NCI-H146 (cell line): ENCODE measurements at places on chromosomes 16 and 17.
A peak's percentile ranks its signal among the peaks of the same experiment; 100 is the strongest.

DNA sequence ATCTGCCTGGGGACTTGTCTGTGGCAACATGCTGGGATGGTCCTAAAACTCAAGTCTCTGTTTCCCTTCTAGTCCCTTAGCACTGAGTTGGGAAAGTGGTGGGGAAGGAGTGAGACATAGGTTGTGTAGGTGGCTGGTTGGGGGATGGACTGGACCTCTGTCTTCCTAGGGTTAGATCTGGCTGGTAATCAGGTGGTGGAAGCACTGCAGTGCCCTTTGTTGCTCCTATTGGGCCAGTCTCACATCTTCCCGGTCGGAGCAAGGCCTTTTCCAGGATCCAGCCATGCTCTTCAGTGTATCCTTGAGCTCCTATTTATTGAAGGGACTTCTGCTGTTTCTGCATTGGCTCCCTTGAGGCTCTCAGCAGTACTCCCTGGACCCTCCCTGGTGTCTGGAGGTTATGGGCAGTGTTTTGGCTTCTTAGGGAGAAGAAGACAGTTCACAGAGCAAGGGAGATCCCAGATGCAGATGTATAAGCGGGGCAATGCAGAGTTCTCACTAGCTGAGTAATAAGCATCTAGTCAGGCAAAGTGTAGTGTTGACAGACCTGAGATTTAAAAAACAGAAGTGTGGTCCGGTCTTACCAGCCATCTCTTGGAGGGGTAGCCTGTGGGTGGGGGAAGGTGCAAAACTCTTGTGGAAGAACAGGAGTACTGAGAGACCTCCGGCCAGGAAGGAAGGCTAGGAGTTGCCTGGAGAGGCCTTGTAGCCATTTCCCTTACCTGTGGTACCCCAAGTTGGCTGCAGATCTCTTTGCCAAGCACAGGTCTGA is 1.3 kb upstream of the NUTF2 start:
- DNase-seq = no peak

- no peak for DNase-seq
Observed at GRCh38 chr17:8955021-8955959, 10.2 kb downstream of the PIK3R5 start.

GRCh38 chr16:27102701-27103575 is 36.2 kb downstream of the C16orf82 start:
- DNase-seq = no peak

- DNase-seq = no peak
Observed at GRCh38 chr16:10982465-10983150, 38.2 kb downstream of the CLEC16A start.

- DNase-seq = peak; percentile 74
Observed at GRCh38 chr17:58249270-58250133, 11.1 kb downstream of the LPO start.

DNA sequence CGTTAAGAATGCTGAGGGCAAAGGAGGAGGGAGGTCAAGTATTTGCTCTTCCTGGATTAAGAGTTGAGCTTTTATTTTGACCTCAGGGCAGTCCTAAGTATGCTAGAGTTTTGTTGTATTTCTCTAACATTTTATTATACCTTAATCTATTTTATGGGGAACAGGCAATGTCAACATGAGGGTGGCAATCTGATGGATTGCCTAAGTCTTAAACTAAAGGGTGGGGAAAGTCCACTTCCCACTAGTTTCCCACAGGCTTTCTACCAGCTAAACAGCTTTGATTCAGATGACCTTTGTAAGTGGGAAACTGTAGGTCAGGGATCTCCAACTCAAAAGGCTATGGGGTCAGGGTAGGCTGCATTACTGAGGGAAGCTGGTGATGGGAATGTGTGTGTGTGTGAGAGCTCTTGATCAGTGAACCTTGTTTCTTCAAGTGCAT is 24.9 kb downstream of the HSD17B2 start:
- DNase-seq = no peak

DNA sequence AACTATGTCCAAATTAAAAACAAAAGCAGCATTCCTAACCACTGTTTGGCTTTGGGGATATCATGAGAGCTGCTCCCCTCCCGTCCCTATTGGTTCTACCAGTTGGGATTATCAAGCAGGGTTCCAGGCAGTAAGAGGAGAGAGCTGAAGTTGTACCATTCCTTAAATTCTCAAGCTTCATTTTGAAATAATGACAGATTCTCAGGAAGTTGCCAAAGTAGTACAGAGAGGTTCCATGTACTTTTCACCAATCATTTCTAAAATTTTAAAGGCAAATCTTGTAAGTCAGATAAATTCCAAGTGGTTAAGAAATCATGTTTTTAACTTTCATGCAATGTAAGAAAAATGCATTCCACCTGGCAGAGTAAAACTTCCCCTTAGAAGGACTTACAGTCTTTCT is 36.9 kb downstream of the TEX2 start:
- no peak for DNase-seq

DNA sequence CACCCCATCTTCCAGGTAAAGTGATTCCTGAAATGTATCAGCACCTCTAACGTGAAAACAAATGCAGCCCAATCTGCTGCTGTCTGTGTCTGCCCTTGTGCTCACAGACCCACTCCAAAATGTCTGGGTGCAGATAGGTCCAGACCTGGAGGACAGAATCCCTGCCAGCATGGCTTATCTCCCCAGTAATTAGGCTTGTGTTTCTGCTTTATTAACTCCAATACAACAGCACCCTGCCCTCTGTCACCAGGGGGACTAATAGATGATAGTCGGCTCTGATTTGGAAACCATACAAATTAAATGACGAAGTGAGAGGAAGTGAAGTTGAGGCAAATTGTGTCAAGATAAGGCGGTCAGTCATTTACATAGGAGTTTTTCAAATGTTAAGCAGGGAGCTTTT is 608.3 kb upstream of the SALL1 start:
- no peak for DNase-seq

GRCh38 chr16:11852092-11852809 is 909 bp upstream of the RSL1D1 start:
- DNase-seq = peak; percentile 69

DNA sequence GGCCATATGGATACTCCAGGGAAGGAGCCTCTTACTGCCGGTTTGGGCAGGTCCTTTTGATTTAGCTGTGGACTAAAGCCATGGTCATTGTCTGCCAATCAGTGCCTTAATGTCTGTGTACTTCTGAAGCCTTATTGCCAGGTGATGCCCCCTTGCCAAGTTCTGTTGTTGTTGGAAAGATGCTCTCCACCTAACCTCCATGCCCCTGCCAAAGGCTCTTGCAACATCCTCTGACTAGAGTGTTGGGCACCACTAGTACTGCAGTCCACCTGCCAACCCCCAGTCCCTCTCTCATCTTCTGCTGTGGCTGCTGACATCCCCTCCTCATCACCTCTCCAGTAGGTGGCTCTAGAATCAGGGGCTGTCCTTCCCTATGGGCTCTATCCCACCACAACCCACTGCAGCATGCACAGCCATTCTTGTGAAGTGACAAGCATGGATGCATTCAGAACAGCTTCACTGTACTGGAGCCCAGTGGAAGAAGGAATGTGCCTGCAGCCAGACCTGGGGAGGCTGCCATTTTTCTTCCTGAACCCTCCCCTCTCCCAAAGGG is 375.3 kb upstream of the CDH5 start:
- no peak for DNase-seq

GRCh38 chr16:25264597-25264996 is 7.0 kb upstream of the ZKSCAN2 start:
- DNase-seq = no peak

DNA sequence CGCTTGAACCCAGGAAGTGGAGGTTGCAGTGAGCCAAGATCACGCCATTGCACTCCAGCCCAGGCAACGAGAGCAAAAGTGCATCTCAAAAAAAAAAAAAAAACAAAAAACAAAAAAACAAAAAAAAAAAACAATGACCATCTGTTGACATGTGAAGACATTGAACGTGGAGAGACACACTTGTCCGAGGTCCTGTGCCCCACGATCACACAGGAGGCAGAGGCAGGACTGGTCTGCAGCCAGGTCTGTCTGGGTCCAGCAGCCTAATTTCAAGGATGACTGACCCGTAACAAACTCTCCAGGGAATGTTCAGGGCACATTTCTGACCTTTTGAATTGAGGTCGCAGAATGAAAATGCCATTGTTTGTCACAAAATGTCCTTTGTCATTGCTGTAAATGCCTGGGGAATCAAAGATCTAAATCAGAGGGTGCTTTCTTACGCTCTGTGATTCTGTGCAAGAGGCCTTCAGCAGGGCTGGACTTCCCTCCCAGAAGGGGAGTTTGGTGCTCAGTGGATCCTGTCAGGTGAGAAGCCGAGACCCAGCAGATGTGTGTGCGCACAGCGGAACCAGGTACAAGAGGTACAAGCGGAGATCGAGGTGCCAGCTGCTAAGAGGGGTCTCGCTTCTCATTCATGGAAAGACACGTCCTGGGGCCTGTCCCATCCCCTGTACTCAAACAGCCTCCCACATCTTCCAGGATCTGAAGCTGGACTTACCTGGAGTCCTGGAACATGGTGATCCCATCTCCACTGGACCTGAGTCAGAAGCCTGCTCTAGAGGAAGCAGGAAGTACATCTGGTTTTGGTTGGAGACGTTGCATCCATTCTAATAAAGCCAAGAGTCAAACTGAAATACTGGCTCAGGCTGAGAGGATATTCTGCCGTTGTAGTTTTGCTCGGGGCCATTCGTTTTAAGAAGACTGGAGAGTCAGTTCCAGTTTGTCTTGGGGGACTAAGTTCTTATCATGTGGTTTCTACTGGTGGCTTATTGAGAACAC is 95.8 kb downstream of the IRF8 start:
- DNase-seq = no peak

DNA sequence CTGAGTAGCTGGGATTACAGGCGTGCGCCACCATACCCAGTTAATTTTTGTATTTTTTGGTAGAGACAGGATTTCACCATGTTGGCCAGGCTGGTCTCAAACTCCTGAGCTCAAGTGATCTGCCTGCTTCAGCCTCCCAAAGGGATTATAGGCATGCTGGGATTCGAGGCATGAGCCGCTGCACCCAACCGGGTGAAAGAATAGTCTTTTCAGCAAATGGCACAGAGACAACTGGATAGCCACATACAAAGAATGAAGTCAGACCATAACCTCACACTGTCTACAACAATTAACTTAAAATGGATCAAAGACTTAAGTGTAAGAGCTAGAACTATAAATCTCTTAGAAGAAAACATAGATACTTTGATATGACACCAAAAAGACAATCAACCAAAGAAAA is 67.6 kb downstream of the TBC1D16 start:
- DNase-seq = no peak

DNA sequence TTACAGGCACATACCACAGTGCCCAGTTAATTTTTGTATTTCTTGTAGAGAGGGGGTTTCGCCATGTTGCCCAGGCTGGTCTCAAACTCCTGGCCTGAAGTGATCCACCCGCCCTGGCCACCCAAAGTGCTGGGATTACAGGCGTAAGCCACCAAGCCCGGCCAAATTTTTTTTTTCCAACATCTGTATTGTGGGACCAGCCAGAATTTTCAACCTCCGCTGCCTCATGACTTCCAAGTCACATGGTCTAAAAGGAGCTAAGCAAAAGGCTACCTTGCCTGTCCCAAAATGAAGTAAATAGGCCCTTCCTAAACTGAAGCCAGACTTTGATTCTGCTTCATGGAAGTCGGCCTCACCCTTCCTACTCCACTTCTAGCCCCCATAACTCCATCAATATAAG is 4.2 kb upstream of the SPAG7 start:
- no peak for DNase-seq

- no peak for DNase-seq
Observed at GRCh38 chr17:60524463-60525327, 1.3 kb downstream of the APPBP2 start.

DNA sequence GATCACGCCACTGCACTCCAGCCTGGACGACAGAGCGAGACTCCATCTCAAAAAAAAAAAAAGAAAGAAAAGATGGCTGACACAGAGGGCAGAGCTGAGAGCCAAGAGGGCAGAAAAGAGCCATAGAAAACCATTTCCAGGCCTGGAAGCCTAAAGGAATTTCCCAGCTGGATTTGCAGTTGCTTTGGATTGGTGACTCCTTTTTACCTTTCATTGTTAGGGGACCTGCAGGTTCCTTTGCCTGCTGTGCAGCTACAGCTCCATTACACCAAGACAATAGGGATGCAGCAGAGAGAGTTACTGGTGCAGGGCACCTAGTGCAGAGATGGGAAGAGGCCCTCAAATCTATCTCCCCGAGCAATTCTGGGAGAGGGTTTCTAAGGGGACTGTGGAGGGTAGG is 18.4 kb downstream of the ZNF668 start:
- no peak for DNase-seq

- no peak for DNase-seq
Observed at GRCh38 chr16:73170612-73171038, 122.7 kb upstream of the ZFHX3 start.

- DNase-seq = peak; percentile 29
Observed at GRCh38 chr17:78924481-78925151, 571 bp downstream of the TIMP2 start.

DNA sequence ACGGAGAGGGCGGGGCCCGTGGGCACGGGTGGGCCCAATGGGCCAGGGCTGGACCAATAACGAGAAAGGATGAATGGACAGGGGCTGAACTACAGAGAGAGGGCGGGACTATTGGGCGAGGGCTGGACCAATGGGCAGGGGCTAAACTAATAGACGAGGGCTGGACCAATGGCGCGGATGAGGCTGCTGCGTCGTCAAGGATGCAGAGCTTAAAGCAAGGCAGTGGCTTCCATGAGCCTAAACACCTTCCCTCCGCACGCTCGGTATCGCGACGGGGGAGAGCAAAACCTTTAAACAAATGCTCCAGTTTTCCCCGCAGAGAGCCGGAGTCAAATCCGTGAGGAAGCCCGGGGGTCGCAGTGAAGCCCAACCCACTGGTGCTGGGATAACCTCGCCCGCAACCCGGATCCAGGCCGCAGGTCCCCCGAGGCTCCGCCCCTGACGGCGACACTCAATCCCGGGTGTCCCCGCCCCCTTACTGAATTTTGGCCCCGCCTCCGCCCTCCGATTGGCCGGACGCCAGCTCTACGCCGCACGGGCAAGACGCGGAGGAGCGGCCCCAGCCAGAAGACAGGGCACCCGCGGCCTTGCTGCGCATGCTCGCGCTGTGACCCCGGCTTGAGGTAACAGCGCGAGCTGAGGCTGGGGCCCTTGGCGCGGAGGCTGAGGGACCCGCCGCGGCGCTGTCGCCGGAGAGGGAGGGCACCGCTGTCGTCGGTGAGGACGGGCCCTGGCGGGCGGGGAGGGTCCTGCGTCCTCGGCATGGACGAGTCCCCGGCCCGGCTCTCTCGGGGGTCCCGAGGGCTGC is at the start of gene FLYWCH2:
FLYWCH2 (plus strand) TSS at position 566 of the 808 bp plus-strand sequence. CDS start 13,235 bp downstream, outside the sequence.
- DNase-seq = peak; percentile 99
